ENCODE measurements at places on chromosomes 11 and 22. TPM values are rescaled to one million over a fixed set of nuclear protein-coding genes. Genes with fewer than 3 reads are reported as not detected.
A peak's percentile ranks its signal among the peaks of the same experiment; 100 is the strongest.

CASP5 gene
- not detected for total RNA-seq

DNA sequence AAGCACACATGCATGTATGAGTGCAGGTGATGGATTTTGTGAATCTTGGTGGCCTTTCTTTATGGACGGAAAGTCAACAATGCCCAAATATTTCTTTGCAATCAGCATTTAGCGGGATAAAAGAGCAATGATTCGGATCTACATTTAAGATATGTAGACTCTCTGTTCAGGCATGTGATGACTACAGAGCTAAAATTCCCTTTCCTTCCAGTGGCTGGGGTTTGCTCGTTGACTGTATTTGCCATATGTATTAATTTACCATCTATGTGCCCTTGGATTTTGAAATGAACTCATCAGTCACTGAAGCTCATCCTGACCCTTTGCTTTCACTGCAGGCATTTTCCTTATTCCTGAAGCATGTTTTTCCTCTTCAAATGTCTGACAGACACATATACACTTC, 13.6 kb downstream of the BLID start:
- DNase-seq, result no peak

DNA sequence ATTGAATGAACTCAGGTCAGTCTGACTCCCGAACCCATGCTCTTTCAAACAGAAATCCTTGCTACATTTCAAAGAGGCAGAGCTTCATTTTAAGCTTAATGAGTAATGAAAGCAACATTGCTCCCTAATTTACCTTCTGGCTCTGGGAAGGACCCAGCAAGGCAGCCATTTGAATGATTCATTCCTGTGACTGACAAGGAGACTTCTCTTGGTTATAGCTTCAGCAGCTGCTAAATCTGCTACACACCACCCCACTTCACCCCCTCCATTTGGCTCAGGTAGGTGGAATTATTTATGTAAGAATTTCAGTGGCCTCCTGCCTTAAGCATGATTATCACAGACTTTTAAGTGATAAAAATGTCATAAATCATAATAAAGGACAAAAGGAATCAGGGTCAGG, 117.7 kb downstream of the KCNC1 start:
- no peak for DNase-seq

OR51B5 gene
- 17.7 TPM for total RNA-seq

DNA sequence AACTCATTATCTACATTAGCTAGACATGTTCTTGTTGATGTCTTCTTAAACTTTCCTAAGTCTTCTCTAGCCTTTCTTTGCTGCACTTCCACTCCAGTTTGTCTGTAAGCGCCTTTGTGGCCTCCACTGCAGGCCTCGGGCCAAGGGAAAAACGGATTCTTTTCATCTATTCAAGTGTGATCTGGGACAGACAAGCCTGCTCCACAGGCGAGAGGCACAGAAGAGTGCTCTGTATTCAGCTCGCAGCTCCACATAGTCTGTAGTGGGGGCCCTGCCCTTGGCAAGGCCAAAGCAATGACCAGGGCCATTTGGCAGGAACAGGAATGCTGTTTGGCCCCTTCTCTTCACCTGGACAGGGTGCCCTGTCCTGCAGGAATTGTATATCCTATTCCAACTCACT, 84.1 kb upstream of the BARX2 start:
- no peak for DNase-seq

- DNase-seq, result no peak
These were observed 29.1 kb upstream of the TECTA start for GRCh38 chr11:121071846-121072450.

DNA sequence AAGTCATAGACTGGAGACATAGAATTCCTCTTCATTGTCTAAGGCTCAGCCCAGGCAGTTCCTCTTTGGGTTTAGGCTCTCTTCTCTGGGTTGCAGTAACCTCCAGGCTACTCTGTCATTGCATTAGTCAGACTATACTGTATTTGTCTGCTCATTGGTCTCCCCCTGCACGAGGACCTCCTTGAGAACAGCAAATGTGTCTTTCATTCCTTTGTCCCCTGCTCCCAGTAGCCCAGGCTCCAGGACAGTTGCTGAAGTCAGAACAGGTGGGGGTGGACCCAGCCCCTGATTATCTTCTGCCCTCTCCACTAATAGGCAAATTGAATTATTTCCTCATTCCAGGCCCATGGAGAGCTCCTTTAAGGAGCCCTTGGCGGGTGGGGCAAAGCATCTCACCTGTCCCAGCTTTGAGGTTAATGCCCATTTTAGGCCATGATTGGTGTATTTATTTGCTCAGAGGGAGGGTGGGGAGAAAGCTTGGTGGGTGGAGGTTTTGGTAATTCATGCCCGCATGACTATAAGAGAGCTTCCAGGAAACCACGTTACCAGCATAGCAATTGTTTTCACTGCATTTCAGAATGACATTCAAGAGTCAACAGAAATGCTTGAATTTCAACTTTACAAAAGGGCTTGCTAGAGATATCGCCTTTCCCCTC, 40.9 kb downstream of the NAV2 start:
- no peak for DNase-seq

DNA sequence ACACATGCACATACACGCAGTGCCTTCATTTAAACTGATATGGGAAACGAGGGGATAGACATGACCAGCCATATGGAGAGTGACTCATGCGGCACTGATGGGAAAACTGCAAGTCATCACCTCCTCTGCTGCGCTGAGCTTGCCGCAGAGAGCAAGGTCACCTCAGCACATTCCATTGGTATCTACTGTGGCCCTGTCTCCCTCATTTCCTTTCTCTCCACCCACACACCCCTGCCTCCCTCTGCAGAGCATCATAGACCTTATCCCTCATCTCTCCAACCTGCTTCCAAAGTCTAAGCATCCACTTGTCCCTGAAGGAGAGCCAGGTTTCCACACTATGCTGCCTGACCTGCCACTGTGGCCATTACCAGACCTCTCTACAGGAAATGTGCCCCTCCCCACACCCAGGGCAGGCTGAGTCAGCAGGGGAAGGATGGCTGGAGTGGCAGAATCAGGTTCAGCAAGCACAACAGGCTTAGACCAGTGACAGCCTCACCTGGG, 116.9 kb upstream of the SNX19 start:
- DNase-seq, result peak; percentile 90

DNA sequence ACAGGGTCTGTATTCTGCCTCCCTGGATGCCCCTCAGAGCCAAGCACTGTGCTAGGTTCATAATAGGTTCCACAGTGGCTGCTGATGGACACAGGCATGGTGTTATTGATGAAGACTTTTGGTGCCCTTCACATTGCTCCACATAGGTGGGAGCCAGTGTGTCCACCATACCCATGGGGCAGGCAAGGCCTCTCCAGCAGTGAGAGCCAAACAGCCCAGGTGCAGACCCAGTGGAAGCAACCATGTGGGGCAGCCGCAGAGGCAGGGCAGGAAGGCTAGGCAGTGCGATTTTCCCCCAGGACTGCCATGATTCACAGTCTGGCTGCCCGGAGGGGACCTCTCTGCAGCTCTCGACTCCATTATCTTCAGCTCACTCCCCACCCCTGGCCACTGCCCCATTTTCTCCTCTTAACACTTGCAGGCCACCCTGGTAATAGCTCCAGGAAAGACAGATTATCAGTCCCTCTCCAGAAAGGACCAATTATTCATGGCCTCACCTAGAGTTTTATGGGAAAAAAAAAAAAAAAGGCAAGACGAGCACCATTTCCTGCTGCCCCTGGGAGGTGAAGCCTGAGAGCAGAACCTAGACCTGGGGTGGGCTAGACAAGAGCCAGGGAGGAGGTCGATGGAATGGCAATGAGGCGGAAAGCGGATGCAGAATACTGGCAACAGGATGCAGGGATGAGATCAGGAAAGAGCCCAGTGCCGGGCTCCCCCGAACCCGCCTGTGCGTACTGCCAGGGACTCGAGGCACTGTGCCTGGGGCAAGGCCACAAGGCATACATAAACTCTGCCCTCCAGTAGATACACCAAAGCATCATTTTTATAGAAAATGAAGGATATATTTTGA, 343.0 kb upstream of the NCAM1 start:
- no peak for DNase-seq

MYBPC3 gene
- not detected for total RNA-seq

GRCh38 chr22:50529897-50530579, at the start of gene TYMP:
TYMP (minus strand) TSS chr22:50530012; CDS start chr22:50529709, 303 bp downstream.
- no peak for DNase-seq

DNA sequence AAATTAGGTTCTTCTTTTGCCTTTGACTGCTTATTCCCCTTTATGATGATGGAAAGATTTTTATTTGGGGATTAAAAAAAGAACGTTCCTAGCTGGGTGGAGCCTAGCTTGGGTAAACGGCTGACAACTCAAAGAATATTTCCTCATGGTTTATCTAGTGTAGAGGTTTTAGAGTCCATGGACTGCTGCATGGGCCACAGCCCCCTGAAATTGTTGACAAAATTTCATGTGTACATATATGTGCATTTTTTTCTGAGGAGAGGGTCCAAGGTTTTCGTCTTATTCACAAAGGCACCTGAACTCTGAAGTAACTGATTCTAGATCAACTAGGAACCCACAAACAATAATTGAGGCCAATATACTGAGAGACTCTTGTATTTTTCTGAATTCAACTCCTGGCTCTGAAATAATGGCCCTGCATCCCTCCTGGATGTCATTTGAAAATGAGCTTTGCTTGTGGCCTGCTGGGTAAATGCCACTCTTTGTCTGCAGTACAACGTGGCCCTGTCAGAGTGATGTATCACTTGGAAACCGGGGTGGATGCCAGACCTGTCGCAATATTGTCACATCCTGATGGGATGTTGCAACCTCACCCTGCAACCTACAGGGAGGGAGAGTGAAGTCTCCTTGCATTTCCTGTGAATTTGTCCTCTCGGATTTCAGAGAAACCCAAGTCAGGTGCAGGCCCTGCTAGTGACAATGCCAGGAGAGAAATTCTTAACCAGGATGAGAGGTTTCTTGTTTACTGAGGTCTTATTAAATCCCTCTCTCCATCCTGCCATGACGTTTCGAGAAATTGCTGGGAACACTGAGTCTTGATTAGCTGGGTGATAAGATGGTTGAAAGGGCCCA, 33.8 kb downstream of the EHF start:
- peak; percentile 77 for DNase-seq

GRCh38 chr11:74370123-74370522, 28.1 kb downstream of the PGM2L1 start:
- no peak for DNase-seq

DCDC1 gene
- not detected for total RNA-seq

DNA sequence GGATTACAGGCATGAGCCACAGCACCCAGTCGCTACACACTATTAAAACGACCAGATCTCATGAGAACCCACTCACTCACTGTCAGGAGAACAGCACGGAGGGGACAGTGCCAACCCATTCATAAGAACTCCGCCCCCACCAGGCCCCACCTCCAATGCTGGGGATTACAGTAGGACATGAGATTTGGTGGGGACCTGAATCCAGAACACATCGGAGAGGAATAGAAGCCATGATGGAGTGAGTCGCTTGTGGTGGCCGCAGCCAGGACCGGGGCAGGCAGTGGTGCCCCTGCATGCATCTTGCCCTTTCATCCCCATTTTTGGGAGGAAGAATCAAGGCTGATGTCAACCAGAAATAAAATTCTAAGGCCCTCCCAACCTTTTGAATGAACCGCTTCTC, 8.7 kb downstream of the NADSYN1 start:
- DNase-seq, result no peak

IRAG1 gene
- total RNA-seq, result not detected

B4GALNT4 gene
- 40.8 TPM for total RNA-seq

OR10A2 gene
- total RNA-seq, result not detected

DNA sequence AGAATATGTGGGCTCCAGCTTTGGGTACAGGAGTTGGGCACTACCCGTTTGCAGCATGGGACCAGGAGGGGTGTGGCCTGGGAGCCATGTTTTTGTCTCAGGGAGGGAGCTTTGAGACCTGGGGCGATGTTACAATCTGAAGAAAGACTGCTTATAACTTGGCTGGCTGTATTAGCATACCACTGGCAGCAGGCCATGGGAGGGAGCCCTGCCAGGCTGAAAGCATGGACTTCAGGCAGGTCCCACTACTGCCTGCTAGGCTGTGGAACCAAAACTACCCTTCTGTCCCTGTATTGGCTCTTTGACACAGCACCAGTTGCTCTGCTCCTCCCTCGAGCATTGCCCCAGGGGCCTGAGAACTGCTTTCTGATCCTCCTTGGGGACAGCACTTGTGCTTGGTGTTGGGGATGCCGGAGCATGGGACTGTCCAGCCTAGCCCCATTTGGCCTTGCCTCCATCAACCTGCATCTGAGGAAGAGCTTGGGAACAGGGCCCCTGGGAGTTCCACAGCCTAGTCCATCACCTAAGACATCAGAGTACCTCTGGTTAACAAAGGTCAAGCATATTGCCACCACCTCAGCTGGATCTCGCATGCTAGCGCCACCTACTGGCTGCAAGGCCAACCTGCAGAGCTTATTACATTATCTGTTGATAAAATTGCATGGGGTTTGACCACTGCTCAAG, 217.4 kb downstream of the SBF2 start:
- peak; percentile 12 for DNase-seq

DNA sequence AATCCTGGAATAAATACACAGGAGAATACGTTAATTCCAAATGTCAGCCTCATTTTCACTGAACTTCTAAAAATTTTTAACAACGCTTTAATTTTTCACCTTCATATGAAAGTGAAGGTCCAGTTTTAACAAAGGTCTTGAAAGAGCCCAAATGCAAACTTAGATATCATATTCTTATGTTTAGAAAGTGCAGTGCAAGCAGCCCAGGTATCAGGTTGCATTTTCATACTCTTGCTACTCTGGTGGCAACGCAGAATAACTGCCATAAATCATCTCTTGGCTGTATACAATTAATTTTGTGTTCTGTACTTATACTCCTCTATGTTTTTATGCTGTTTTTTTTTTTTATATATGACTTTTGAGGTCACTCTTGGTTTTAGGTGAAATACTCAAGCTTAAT, 496.7 kb upstream of the ARHGAP42 start:
- DNase-seq, result no peak

DNA sequence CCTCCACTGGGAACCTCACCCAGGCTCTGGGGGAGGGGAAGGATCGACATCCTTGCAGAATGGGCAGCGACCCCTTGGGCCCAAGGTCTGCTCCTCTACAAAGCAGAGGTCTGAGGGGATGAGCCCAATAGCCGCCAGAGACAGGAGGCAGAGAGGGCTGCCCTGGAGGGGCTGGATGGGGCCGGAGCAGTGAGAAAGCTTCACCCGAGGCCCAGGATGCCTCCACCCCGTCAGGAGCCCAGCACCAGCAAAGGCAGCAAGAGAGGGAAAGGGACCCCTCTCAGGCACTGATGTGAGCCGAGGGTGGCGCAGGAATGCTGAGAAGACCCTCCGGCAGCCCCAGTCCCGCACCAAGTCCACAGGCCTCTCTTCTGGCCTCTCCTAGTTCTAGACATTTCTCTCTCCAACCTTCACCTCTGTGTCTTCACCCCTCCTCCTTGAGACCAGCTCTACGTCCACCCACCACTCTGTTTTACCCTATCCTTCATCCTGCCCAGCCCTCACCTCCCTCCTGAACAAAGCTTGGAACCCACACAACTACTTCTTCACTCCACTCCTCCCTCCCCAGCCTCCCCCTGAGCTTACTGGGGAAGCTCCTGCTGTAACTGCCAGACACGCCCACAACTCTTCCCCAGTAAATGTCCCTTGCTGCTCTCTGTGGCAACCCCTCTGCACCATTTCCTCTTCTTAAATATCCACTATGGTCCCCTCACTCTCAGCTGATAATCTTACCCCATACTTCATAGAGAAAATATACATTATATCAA, 131.9 kb downstream of the MPPED1 start:
- DNase-seq, result no peak

OR4A5 gene
- not detected for total RNA-seq

POU2AF3 gene
- total RNA-seq, result not detected

GRCh38 chr22:21032037-21032867, at the start of gene SLC7A4:
SLC7A4 (minus strand) TSS chr22:21032561; CDS start chr22:21031812, 749 bp downstream.
- no peak for DNase-seq

GRCh38 chr11:120215634-120216033, 4.8 kb downstream of the OAF start:
- DNase-seq, result peak; percentile 68
